NCI-H2029 treated with DMSO at 0.1 percent for 48 hours (cell line): ENCODE measurements at places on chromosomes 2 and 18.

DNA sequence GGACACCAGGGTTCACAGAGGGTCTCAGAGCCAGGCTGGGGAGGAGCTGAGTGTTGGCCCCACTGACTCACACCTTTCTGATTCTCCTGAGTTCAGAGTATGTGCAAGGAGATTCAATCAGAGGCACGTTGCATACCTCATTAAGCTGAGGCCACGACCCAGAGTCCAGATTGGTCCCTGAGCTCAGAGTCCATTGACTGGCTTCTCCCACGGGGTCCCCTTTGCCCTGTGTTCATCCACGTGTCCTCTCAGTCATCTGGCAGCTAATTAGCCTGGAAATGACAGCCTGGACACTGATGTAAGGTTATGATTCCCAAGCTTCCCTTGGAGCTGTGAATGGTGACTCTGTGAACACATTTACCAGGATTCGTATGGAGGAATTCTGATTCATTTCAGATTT is 267.2 kb downstream of the SH3BP4 start:
- no peak for DNase-seq

DNA sequence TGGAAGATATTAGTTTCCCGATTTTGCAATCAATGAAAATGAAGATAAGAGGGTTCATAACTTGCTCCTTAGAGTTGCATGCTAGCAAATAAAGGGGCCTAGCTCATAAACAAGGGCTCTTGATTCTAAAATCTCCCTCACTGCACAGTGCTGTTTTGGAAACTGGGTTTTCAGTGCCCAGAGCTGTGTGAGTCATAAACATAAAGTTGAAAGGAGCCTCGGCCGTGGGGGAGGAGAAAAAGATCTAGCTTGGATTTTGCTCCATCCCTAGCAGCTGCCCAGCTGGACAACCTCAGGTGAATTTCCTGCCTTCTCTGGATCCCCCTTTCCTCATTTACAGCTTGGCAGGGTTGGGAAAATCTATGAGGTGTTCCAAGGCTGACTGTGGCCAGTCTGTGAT is 42.5 kb downstream of the LYPD1 start:
- DNase-seq = no peak

- DNase-seq = no peak
These were observed 49.7 kb upstream of the ABCA12 start for GRCh38 chr2:215188078-215188477.

DNA sequence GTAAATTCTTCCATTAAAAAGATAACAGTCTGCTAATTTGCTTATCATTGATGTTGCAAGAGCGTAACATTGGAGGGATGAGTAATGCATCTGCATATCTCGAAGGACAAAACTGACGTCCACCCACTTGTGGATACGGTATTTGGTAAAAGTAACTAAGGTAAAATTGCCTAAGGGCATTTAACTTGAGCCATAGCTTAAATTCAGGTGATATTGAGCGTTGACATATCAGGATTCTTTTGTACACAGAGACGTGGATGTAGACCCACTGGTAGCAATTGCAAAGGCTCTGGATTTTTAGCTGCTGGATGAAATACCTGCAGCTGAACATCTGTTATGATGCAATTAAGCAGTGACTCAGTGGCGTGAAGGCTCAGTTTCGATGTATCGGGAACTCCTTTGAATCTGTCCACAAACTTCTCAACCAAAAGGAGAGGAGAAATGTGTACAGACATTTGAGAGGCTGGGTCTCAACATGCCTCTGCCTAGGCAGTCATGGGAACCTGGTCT is 119.3 kb downstream of the SPTBN1 start:
- DNase-seq = no peak

DNA sequence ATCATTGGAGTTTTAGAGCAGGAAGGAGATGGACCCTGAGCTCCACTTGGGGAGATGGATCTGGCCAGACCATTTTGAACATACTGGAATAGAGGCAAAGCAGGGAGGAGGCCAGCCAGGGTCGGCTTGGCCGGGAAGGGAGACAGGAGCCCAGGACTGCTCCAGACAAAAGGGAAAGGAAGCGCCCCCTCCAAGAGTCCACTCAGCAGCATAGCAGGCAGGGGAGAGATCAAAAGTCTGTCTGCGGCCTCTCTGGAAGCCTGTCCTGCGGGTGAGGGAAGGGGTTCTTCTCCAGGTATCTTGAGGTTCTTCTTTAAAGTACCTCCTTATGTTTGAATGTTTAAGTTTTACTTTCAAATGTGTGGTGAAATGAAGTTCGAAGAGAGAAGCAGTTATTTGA is 126.1 kb downstream of the GBX2 start:
- no peak for DNase-seq

DNA sequence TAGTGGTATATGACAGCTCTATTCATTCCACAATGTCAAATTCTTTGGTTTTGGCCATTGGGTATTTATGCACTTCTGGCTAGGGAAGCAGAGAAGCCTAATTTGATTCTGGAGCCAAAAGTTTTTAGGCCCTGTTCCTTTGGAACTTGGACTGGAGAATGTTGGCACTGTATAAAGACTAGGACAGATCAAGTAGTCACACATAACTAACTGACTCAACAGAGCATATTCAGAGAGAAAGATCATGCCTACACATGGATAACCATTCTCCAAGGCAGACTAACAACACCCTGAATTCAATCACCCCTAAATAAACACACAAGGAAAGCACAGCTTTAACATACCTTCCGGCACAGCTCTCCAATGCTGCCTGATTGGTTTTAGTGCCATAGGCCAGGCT is 62.9 kb downstream of the ARHGAP15 start:
- no peak for DNase-seq

GRCh38 chr18:3440341-3440740 is 9.6 kb upstream of the TGIF1 start:
- DNase-seq = no peak

GRCh38 chr18:25843791-25844190 is 246.6 kb downstream of the SS18 start:
- no peak for DNase-seq

GRCh38 chr18:27887287-27887686 is 289.6 kb downstream of the CDH2 start:
- no peak for DNase-seq
